WERI-Rb-1 (cell line): ENCODE measurements at places on chromosomes 5 and 9.

GRCh38 chr5:179870403-179870903 lies 11.8 kb upstream of the MRNIP start:
- DNase-seq = peak; percentile 45

GRCh38 chr9:34375901-34376595 lies 650 bp downstream of the MYORG start:
- DNase-seq = peak; percentile 80

DNA sequence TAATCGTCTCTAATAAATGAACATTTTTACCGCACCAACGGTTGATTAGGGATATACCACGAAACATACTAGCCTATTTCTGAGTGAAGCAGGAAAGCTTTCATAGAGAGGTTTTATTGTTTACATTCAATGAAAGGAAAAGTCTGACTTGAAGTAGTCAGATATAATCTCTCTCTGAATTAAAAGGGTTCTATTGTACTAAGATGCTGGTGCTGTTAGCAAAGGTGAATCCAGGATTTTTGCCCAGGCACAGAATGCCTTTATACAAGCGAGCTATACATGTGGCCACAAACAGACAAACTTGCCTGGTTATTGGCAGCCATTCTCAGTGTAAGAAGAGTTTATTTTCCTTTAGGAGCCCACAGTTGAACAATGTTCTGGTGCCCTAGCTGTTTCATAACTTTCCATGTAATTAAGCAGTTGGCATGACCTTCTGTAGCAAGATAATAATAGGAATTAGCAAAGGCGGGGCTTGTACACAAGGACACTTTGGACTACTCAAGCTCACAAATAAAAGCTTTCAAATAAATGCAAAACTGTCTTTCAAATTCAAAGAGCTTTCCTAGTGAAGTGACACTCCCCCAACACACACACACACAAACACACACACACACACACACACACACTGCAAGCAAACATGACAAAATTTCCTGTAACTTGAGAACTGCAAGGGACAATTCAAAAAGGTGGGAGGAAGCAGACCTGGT lies 198.7 kb upstream of the MAP3K1 start:
- DNase-seq = no peak

DNA sequence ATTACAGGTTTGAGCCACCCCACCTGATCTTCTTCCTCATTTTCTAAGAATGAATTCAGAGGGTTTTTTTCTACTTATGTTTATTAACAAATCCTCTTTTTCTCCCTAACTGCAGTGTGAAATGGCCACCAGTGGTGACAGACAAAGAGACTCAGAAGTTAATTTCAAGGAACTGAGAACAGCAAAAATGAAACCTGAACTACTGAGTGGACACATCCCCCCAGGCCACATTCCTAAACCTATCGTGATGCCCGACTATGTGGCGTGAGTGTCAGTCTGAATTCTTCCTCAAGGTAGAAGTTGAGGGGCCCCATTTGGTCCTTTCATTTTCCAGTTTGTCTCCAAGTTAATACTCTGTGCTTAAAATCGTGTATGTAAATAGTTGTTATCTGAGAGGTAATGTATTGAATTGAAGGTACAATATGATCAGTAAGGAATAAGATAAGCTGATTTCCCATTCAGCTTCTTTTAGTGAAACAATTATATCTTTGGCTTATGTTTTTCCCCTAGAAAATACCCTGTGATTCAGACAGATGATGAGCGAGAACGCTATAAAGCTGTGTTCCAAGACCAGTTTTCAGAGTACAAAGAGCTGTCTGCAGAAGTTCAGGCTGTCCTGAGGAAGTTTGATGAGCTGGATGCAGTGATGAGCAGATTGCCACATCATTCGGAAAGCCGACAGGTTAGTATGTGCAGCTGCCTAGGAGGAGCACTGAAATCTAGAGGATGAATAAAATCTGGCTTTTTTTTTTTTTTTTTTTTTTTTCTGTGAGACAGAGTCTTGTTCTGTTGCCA lies 17.7 kb downstream of the MARVELD2 start:
- no peak for DNase-seq

GRCh38 chr5:13648822-13649221 lies 295.7 kb downstream of the DNAH5 start:
- DNase-seq = no peak

- DNase-seq = no peak
Measured at GRCh38 chr5:178340187-178340586, 107.6 kb upstream of the PHYKPL start.

- DNase-seq = no peak
Measured at GRCh38 chr9:13942695-13943094, 371.2 kb downstream of the NFIB start.

- no peak for DNase-seq
Measured at GRCh38 chr5:5217371-5217770, 77.2 kb downstream of the ADAMTS16 start.

- no peak for DNase-seq
Measured at GRCh38 chr9:81396528-81396927, 292.8 kb downstream of the TLE1 start.

- no peak for DNase-seq
Measured at GRCh38 chr5:154791535-154791934, 36.4 kb downstream of the LARP1 start.

GRCh38 chr9:123099042-123099441 lies 65.6 kb downstream of the GPR21 start:
- no peak for DNase-seq

DNA sequence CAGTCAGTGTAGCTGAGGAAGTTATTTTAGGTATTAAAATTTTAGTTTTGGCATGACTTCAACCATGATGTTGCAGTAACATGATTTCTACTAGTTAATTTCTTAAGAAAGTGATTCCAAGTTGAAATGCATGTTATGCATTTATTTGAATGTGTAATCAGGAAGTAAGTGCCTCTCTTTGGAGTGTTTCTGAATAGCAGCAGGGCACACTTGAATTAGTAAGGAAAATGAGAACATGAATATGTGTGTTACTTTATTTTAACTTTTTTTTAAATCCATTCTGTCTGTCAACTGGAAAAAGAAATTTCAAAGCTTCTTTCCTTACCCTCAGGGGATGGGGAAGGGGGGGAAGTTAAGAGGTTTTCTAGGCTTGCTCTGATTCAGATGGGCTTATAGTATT lies 40.4 kb downstream of the CTNNA1 start:
- DNase-seq = no peak
